Omental fat pad (tissue), 4 donors: ENCODE measurements at places on chromosomes 5 and 9.
A peak's percentile ranks its signal among the peaks of the same experiment; 100 is the strongest.

- no peak for DNase-seq
Measured at GRCh38 chr5:7529880-7530279, 133.9 kb downstream of the ADCY2 start.

DNA sequence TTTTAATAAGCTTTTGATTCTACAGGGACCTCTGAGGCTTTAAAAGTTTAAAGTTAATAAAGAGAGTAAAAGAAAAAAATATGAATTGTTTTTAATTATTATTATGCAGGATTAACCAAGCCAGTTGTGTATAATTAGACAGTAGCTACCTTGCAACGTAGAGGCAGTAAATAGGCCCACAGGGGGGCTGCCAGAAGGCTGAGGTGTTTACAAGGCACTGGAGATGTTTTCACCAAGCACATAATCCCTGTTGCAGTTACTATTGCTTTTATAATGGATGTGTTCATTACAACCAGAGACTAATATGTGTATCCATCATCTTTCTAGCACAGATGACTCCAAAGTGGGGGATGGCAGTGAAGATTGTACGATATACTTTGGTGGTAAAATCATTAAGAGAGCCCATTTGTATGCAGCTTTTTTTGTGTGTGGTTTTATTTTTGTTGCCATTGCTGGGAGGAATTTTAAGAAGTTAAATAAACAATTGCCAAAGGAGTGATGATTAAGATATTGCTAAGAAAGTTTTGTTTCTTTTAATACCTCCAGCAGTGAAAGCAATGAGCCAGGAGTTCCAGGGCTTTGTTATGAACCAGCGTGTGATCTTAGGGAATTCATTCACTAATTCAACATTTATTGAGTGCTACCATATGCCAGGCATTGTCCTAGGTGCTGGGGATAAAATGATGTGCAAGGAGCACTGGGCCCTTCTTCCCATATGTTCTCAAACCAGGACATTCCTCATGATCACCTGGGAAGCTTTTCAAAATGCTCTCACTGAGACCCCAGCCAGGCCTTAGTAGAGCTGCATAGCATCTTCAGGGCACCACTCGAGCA, 138.7 kb upstream of the EFNA5 start:
- no peak for DNase-seq

- no peak for DNase-seq
Measured at GRCh38 chr5:21802100-21802499, 1051.0 kb downstream of the CDH12 start.

- no peak for DNase-seq
Measured at GRCh38 chr9:34311499-34312185, 17.4 kb downstream of the KIF24 start.

GRCh38 chr9:136400038-136400834, at the start of gene SNAPC4:
Gene SNAPC4 (minus strand): TSS chr9:136400170. CDS start chr9:136398428, 1,742 bp downstream.
- DNase-seq, result peak; percentile 60

GRCh38 chr9:77876091-77876490, 155.5 kb downstream of the GNAQ start:
- no peak for DNase-seq
